ENCODE measurements at places on chromosomes 2 and 18.

- DNase-seq: no peak
Observed at GRCh38 chr2:97654791-97655190, 8.9 kb downstream of the COX5B start.

DNA sequence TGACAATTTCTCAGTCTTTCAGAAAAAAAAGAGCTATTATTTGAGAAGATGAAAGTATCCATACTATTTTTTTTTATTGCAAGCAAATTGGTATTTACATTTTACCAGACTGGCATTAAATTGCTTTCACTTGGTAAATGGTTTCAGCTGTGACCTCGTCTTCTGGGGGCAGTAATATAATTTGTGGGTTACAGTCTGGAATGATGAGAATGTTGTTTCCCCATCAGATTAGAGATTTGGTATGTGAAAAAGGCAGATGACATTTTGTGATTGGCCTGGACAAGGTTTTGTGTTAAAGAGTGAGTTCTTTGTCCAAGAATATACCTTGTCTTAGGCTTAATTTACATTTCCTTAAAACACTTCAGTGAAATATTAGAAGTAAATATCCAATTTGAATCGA is 390.1 kb upstream of the ST6GAL2 start:
- no peak for DNase-seq

- DNase-seq: no peak
Observed at GRCh38 chr2:22996911-22997310, 388.1 kb upstream of the KLHL29 start.

DNA sequence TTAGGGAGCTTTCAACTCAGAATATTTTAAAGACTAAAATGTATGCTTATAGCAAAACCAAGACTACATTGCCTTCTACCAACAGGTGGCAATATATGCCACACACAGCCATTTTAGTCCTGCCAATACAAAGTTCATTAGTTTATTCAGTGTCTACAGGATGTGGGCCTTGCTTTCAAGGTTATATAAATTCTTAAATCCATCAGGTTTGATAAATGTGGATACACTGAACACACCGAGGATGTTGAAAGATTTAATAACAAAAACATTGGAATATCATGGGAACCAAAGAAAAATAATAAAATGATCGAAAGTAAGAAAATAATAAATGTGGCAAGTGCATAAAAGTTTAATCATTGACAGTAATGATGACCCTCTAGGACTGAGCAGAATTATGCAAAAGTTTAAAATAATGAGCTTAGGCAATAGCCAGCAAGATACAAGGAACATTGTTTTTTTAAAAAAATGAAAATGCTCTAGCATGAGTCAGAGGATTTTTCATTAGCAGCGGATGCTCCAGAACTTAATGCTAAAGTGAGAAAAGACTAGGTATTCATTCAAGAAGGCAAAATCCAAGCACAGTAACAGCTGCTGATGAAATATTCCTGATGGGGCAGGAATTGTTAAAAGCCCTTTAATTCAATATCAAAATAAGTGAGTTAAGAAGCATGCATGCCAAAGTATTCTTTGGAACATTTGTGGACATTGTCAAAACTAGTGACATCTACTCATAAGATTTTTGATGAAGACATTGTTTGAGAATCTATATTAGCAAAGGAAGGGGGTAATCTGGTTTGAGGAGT is 14.2 kb downstream of the SCN9A start:
- peak; percentile 17 for DNase-seq

GRCh38 chr2:529424-529823 is 147.8 kb downstream of the TMEM18 start:
- DNase-seq: peak; percentile 30

GRCh38 chr18:39781565-39781964 is 2173.5 kb upstream of the PIK3C3 start:
- no peak for DNase-seq

- no peak for DNase-seq
Observed at GRCh38 chr18:54616220-54616848, 25.3 kb downstream of the DYNAP start.

GRCh38 chr18:54983041-54983686 is 23.9 kb upstream of the CCDC68 start:
- peak; percentile 47 for DNase-seq

DNA sequence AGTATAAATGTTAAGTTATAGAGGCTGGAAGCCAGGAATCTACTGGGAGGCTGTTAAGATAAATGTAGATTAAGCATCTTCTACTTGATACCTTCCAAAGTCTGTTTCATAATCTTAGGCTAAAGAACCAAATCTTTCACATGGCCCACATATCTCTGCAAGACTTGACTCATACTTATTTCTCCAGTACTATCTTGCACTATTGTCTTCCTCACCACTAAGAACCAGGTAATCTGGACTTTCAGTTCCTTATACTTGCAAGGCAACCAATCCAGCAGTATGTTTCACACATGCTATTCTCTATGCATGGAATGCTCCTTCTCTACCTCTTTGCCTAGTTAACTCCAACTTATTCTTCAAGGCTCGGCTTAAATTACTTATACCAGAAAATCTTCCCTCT is 62.2 kb downstream of the RBMS1 start:
- no peak for DNase-seq

DNA sequence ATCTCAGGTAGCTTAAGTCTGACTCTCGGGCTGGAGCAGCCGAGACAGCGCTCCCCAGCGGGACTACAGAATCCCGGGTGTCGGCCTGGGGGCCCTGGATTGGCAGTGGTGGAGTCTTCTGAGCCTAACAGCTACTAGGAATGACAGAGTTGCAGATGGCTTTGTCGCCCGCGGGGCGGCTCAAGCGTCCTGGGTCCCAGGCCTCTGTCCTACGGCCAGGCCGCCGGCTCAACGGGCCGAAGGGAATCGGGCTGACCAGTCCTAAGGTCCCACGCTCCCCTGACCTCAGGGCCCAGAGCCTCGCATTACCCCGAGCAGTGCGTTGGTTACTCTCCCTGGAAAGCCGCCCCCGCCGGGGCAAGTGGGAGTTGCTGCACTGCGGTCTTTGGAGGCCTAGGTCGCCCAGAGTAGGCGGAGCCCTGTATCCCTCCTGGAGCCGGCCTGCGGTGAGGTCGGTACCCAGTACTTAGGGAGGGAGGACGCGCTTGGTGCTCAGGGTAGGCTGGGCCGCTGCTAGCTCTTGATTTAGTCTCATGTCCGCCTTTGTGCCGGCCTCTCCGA is 8.8 kb downstream of the SIX2 start:
- no peak for DNase-seq

- no peak for DNase-seq
Observed at GRCh38 chr2:43414586-43415135, 181.2 kb downstream of the THADA start.

DNA sequence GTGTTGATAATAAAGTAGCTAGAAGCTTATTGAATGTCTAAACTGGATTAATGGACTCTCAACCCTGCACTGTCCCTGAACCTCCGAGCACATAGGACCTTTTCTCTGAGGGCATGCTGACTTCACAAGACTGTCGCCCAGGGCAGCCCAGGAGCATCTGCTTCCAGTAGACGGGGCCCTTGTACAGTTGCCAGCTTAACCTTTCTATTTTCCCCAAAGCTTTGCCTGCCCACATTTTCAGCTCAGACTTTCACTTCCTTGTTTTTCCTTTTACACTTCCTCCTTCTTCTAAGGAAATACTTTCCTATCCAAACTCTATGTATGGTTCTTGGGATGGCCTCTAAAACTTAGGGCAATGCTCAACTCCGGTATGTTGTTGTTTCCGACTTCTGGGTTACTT is 1.3 kb downstream of the VWA3B start:
- no peak for DNase-seq

- DNase-seq: peak; percentile 23
Observed at GRCh38 chr2:37414470-37414949, 70.1 kb downstream of the QPCT start.

DNA sequence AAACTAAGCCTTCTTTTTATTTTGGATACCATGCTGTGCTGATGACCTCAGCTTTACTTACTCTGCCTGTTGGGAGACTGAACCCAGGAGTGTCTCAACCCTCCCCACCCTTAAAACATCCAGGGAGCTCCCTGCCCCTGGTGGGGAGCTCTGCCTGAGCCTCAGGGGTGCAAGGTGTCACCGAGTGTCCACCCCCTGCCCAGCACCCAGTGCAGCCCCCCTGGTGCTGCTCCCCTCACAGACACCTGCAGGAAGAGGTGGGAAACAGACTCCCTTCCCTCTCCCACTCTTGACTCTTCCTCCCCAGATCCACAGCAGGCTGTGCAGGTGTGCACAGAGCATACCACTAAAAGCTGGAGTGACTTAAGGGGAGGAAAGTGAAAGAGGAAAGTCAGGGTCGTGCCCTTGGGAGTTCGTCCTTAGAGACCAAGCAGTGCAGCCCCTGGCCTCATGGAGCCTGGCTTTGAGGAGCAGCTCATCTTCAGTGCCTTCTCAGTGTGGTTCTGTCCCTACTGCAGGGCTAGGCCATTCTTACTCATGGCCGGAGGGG is 51.3 kb downstream of the MYO7B start:
- no peak for DNase-seq

DNA sequence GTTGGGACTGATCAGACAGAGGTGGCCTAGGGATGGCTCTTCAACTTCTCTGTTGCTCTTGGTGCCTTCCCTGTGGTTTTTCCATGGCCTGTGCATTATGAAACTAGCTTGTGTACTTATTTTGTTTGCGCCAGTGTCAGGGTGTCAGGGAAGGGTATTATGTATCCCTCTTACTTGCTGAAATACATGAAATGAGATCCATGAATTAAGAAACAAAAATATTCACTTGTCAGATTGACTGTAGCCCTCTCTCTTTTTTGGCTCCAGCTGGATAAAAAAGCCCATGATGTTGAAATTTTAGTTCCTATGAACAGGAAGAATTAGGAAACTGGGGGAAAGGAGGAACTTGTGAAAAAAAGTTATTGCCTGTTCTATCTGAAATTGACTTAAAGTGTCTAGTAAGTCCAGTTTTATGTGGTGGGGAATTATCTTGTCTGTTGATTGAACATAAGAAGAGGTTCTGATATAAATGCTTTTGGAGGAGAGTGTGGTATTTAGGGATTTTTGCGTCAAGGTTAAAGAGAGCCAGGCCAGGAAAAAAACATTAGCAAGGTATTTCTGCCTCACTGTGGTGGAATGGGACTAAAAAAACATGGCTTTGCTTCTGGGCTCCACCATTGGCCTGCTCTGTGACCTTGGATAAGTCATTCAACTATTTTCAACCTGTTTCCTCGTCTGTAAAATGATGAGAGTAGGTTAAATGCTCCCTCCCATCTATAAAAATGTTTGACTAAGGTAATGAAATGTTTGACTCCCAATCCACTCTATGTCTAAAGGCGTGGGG is 12.0 kb downstream of the UGP2 start:
- no peak for DNase-seq

DNA sequence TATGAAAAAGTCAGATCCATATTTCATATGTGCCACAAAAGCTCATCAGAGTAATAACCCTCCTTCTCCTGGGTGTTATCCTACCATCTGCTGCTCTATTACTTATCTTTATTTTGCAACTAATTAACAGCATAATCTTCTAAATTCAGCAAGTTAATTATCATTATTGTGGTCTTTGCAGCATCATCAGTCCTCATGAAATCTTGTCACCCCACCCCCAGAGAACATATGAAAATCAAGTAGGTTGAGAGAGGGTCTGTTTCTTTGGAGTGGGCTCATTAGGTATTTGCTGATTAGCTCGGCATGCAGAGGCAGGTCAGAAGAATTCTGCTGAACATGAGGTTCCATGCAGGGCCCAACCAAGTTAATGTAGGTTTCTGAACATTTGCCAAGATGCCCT is 64.8 kb downstream of the ATF2 start:
- DNase-seq: no peak

- no peak for DNase-seq
Observed at GRCh38 chr2:210207929-210208328, 17.3 kb downstream of the ACADL start.

DNA sequence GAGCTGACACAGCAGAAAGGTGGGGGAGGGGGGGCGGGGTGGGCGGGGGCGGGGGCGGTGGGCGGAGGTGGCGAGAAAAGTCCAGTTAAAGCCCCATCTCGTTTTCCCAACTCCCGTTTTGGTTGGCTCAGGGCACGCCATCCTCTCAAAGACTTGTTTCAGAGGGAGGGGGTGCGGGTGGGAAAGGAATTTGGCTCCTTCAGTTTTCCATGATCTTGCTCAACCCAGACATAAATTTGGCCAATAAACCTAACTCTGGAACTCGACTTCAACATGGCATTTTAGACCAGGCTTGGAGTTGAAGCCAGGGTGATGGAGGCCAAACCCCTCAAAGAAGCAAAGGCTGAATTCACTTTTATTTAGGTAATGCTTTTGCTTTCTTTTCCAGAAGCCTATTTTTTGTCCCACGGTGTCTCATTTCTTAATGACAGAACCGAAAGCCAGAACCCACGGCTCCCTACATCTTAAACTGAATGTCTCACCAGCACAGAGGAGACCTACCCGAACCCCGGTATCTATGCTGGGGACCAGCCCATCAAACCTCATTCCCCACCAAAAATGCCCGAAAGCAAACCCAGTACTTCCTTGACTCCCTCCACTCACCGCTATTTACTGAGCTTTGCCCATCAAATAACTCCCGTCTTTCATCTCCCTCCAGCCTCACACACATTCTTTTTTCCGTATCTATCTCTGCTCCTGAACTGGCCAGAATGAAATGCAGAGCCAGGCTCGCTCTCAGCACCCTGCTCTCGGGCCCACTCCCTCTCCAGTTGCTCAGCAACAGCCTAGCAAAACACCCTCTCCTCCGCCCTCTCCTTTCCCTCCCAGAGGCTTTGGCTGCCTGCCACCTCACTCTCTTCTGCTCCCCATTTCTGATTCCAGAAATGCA is 4.3 kb downstream of the IGFBP5 start:
- DNase-seq: peak; percentile 66

- DNase-seq: no peak
Observed at GRCh38 chr2:136151021-136151971, 33.3 kb upstream of the CXCR4 start.

DNA sequence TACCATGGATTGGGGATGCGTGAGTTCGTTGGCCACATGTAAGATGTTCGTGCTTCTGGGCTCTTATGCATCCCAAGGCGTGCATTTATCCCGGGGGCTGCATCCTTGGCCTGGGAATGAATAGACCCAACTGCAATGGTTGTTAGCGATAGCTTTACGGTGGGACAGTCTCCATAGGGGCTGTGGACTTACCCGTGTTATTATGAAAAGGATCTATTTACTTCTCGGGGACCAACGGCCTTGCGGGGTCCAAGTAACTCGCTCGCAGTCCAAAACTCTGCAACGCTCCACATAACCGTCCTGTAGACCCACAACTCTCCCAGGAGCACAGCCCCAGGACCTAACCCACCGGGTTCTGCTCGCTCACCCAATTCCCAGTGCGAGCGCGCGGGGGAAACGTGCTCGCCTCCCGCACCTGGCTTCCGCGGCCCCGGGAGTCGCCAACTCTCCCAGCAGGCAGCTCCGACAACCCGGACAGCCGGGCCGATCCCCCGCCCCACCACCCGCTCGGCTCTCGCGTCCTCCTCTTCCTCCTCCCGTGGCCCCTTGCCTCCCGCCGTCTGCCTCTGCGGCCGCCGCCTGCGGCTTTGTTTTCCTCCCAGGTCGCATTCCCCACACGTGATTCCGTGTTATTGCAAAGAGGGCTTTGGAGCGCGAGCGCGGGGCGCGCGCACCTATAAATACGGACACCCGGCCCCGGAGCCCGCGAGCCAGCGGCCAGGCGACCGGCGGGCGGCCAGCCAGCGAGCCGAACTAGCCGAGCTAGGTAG is at the start of gene CABLES1:
TSS of gene CABLES1 (plus strand) at position 706 of the 770 bp plus-strand sequence. CDS start 278 bp downstream, outside the sequence.
- DNase-seq: peak; percentile 69
